ENCODE measurements at places on chromosomes 7 and 10.

DNA sequence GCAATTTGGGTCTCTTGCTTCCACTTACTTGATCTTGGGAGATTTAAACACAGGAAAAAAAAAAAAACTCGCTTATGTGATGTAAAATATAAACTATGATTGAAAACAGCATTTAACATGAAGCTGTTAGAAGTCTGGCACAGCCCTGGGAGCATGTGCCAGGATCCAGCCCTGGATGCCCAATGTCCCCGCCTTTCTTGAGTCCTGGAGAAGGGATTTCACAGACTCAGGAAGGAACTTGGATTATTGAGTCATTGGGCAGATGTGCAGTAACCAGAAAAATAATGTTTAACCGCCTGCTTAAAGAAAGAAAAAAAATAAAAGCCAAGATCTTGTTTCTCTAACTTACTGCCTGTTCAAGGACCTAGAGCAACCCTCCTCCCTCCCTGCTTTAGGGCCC, 3.7 kb upstream of the JCAD start:
- DNase-seq: peak; percentile 83

DNA sequence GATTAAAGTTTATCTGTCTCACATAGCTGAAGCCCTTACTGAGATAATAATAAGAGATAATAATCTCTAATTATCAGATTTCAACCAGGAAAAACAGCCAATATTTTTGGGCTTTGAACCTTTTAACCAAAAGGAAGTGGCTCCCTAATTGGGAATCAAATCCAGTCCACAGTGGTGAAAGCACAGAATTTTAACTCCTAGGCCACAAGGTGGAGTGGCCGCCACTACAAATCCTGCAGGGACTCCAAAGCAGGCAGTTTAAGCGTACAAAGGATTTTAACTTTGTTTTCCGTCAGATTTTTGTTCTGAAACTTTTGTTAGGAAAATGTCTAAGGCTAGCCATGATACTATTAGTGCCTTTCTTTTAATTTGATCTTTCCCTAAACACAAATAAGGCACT, 99.6 kb upstream of the CCNY start:
- DNase-seq: peak; percentile 39

DNA sequence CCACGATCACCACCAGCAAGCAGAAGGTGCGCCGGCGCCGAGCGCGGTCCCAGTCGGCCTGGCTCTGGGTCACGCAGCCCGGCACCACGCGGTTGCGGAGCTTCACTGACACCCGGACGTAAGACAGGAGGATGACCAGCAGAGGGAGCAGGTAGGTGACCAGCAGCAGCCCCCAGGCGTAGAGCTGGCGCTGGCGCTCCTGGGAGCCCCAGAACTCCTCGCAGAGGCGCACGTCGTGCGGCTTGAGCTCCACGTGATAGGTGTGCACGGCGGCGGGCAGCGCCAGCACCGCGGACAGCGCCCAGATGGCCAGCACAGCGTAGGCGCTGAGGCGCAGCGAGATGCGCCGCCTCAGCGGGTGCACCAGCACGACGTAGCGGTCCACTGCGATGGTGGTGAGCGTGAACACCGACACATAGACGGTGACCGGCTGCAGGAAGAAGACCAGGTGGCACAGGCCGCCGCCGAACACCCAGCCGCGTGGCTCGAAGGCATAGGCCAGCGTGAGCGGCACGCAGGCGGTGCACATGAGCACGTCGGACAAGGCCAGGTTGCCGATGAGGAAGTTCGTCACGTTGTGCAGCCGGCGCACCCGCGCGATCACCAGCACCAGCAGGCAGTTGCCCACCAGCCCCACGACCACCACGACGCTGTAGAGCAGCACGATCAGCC, 920 bp downstream of the PRLHR start:
- DNase-seq: peak; percentile 63

- no peak for DNase-seq
Measured at GRCh38 chr10:121637437-121637836, 39.2 kb upstream of the FGFR2 start.

GRCh38 chr10:62818426-62819011, 2.4 kb upstream of the EGR2 start:
- DNase-seq: peak; percentile 20

- DNase-seq: no peak
Measured at GRCh38 chr7:130904792-130905191, 170.8 kb upstream of the KLF14 start.

GRCh38 chr7:19700936-19701335, 7.9 kb downstream of the POLR1F start:
- DNase-seq: no peak

- no peak for DNase-seq
Measured at GRCh38 chr10:13852872-13853271, 266.1 kb downstream of the PRPF18 start.

GRCh38 chr7:99083068-99083651, 60.7 kb downstream of the SMURF1 start:
- peak; percentile 54 for DNase-seq

DNA sequence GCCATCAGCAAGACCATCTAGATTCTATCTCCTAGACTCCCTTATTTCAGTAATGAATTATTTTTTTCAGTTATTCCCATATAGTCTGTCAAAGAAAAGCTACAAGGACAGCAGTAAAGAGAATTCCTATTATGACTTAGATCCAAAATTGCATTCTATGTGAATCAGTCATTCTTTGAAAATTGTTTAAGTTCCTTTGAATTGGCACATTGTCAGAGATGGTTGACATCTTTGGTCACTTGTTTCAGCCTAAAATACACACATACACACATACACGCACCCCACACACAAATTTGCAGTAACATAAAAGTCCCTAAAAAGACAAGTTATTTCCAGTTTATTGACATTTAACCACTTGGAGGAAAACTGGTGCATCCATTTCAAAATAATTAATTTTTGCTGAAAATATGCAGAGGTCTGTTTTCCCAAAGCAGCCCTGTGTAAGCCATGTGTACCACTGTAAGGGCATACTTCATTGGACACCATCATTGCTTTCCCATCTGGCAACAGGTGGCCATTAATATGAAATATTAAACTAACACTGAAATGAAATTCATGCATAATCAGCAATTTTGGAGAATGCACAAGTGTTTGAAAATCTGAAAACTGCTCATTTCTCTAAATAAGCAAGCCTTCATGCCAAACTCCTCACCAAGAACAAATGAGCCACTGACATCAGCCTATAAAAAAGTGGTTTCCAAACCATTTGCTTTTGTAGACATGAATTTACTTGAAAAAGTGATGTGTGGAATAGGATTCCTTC, 121.7 kb upstream of the COL1A2 start:
- peak; percentile 70 for DNase-seq

DNA sequence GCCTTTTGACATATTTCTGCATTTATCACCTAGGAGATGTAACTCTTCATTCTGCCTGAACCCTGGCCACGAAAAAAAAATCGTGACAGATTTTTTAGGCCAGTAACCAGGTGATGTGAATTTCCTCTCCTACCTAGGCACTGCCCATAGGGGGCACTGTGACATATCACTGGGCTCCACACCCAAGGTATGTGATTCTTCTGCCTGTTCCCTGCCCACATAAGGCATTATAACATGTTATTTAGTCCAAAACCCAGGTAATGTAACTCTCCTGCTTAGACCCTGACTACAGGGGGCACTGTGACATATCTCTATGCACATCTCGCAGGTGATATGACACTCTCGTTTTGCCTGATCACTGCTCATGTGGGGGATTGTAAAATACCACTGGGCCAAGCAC, 29.5 kb upstream of the ZNF107 start:
- no peak for DNase-seq

DNA sequence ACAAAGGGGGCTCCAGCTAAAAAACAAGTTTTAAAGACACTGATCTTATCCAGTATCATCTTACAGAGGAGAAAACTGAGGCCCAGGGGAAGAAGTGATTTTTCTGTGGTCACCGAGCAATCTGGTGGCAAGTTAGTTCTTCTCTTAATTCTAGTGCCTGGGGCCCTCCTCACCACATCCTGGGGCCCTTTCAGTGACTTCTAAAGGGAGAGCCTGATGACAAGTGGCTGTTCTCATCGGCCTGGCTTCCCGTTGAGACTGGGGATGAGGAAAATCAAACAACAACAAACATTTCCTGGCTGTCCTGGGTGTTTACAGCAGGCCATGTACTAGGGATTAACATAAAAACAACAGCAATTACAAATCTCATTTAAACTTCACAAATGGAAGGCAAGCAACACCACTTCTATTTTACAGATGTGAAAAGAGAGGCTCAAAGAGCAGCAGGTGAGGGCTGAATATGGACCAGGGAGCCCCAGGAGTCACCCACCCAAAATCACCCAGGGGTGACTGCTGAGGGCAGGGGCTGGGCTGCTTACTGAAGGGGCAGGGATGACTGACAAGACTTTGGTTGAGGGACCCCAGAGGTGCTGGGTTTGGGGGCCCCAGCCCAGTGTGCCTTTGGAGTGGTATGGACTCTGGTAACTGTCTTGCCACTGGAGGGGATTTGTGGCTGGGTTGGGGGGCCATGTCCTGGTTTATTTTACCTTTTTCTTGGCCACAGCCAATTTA, 24.7 kb upstream of the MTPAP start:
- no peak for DNase-seq

GRCh38 chr10:13462551-13462950, 66.3 kb downstream of the BEND7 start:
- peak; percentile 15 for DNase-seq

DNA sequence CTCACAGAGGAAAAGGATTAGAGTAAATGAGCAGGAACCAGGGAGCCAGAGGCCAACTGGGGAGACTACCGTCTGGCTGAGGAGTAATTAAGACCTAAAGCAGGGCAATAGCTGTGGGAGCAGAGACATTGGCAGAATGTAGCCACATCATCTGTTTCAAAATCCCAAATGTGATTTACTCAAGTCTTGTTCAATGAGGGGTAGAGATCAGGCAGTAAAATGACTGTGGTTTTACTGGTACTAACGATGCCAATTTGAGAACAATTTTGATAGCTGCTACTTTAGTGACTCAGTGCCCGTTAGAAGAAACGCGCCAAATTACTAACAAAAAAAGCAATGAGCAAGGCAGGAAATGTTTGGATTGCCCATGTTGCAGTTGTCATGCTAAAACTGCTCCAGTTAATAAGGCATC, 12.7 kb upstream of the MIOS start:
- DNase-seq: peak; percentile 89

DNA sequence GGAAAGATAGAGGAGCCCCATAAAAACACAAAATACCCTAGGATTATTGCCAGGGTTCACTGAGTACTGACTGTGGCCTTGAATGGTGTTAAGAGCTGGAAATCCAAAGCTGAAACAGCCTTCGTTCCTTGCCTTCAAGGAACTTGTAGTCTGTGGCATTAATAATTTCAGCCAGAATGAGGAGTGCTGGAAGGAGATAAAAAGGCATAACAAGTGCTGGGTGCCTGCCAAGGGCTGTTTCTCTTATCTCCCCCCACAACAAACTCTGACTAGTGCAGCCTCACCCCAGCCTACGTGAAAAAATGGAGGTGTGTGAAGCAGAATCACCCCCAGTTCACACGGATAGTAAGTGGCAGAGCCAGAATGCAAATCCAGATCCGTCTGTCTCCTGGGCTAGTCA, 199.1 kb upstream of the LYZL2 start:
- DNase-seq: no peak

GRCh38 chr7:75689246-75690099, 49.3 kb downstream of the HIP1 start:
- no peak for DNase-seq

DNA sequence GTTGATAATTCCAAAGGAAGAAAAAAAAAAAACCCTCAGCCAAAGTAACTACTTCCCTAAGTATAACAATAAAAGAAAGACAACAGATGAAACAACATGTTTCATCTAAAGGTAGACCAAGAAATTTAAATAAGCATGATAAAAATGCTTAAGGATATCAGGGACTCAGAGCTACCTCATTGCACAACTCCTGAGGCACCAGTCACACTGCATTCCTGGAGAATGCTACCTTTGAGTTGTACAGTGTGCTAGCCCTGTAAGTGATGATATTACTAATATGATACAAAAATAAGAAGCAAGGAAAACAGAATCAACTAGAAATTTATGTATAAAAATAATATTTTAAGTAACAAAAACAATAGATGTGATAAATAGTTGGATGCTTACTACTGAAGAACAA, 29.5 kb upstream of the C7orf33 start:
- no peak for DNase-seq

GRCh38 chr7:93981480-93981874, 22.7 kb downstream of the BET1 start:
- no peak for DNase-seq

GRCh38 chr10:117550076-117550475, 7.5 kb downstream of the EMX2 start:
- DNase-seq: peak; percentile 55

GRCh38 chr10:96488161-96488935, 25.4 kb downstream of the TLL2 start:
- peak; percentile 31 for DNase-seq

DNA sequence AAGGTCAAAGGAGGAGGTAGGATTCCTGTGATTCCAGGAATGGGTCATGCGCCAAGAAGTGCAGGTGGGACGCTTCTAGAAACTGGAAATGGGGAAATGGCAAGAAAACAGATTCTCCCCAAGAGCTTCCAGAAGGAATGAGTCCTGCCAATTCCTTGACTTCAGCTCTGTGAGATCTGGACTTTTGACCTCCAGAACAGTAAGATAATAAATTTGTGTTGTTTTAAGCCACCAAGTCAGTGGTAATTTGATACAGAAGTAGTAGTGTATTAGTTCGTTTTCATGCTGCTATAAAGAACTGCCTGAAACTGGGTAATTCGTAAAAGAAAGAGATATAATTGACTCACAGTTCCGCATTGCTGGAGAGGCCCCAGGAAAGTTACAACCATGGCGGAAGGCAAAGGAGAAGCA, 178.6 kb upstream of the GALNT17 start:
- DNase-seq: no peak

GRCh38 chr7:134731616-134732015, 47.8 kb upstream of the CALD1 start:
- DNase-seq: no peak

- peak; percentile 47 for DNase-seq
Measured at GRCh38 chr10:47079204-47079580, 168.0 kb downstream of the PTPN20 start.

DNA sequence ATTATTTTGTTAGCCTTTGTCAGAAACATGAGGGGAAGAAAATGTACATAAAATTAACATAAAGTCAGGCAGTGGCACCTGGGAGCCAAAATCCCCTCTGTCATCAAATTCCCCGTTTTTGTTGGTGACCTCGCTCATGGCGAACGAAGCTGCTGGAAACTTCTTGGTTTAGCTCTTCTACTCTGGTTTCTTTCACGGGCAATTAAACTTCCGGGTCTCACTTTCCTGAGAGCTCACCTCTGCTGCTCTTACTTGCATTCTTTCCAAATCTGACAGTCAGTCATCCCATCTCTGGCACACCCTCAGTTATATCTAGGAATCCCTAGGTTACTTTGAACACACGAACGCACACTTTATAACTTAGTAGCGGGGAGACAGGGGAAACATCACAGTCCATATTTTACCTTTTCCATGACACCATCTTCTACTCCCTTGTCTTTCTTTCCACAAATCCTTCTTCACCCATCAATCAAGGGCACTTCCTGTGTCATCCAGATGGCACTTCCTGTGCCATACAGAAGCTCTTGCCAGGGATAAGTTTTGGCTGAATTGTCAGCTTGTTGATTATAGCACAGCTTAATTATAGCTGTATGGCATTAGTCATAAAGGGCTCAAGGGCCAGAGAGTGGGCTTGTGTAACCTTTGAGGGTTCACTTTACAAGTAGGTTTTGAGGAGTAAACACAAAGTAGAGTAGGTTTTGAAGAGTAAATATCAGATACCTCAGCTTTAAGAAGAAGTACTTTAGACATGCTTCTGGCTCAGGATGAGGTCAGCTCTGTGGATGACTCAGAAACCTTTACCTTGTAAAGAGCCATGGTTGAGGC, 105.1 kb downstream of the GATA3 start:
- DNase-seq: no peak

GRCh38 chr7:18866359-18867036, 250.9 kb downstream of the TWIST1 start:
- DNase-seq: peak; percentile 99

GRCh38 chr10:21176934-21177480, 279.9 kb upstream of the NEBL start:
- no peak for DNase-seq

Data from fibroblast of skin of right biceps (primary cell).